ENCODE measurements at places on chromosomes 7 and 10.

DNA sequence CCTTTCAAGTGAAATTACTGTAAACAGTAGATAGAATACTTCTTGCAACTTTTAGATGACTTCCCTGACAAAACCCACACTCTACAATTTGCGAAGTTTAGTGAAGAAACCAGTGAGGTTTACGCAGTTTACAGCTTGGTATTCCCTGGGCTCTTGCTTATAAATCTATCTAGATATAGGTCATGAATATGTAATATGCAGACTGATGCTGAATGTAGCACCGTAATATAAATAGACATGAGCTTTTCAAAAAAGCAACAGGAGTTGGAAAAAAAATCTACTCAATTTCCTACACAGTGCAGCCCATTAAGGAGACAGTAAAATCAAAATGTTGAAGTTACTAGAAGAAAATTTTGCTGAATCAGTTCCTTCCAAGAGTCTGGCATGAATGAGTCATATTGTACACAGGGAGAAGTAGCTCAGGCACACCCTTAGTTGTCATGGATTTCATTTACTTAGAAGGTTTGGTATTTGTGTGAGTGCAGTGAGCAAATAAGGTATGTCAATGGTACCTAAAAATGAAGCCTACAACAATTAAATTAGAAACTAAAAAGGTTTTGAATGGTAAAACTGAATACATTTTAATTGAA is 67.7 kb upstream of the NEUROD6 start:
- DNase-seq, result no peak

- no peak for DNase-seq
Measured at GRCh38 chr10:79013406-79013987, 55.3 kb upstream of the ZMIZ1 start.

DNA sequence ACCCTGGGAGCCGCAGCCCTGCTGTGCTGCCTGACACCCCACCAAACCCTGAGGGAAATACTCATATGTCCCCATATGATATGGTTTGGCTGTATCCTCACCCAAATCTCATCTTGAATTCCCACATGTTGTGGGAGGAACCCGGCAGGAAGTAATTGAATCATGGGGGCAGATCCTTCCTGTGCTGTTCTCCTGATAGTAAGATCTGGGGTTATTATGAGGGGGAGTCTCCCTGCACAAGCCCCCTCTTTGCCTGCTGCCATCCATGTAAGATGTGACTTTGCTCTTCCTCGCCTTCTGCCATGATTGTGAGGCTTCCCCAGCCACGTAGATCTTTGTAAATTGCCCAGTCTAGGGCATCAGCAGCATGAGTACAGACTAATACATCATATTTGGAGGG is 68.7 kb downstream of the RGS10 start:
- no peak for DNase-seq

- DNase-seq, result no peak
Measured at GRCh38 chr10:47050618-47051455, 139.6 kb downstream of the PTPN20 start.

DNA sequence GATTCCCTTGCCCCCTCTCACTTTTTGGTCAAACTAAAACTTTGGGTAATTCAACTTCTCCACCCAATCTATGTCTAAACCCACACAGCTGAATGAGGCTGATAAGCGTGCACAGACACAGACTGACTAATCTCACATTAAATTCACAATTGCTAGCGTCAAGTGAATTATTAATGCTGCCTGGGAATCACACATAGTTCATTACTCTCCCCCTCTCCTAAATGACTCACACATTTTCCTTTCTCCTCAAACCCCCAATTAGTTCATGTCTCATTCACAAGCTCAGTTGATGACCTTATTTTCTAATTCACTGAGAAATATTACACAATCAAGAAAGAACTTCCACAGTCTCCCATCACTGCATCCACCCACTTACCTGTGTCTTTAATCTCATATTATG is 14.5 kb downstream of the KLF14 start:
- no peak for DNase-seq

DNA sequence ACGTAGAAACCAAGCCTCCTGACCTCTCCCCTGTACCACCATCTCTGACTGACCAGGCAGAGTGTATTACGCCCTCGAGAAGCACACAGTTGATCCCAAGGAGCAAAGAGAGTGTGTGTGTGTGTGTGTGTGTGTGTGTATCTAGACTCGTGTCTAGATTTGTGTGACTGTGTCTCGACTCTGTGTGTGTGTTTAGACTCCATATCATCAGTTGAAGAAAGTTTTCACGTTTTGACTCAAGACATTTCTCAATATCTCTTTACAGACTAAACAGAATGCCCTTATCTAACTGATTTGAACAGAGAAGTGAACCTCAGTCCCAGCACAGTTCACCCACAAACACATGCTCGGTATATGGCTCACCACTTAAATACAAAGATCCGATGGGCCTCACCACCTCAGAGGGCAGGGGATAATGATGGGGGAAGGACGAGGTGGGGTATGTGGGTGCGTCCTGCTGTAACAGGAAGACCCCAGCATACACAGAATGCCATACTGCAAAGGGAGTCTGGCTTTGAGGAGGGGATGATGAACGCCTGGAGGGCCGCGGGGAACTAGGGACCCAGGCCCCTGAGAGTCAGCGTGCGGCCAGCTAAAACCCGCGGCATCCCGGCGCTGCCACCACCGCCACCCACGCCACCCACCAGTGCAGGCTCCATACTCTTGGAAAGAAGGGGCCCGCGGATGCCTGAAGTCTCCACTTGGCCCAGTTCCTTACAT is 780 bp downstream of the ALDH18A1 start:
- DNase-seq, result no peak

- DNase-seq, result no peak
Measured at GRCh38 chr7:79410345-79410744, 43.1 kb downstream of the MAGI2 start.

GRCh38 chr7:39624442-39624807 is 1.1 kb downstream of the RALA start:
- no peak for DNase-seq

DNA sequence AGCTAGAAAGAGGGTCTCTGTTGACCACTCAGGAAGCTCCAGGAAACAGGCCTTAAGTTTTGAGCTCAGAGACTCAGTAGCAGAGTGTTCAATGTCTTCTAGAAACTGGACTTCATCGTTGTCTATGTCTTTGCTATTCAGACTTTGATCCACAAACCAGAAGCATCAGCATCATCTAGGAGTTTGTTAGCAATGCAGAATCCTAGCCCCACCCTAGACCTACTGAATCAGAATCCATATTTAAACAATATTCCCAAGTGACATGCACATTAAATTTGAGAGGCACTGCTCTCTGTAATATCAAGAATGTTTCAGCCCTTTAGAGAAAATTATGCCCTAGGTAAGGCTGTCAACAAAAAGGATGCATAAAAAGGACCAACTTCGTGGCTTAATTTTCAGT is 12.9 kb upstream of the OGDHL start:
- DNase-seq, result no peak

- DNase-seq, result no peak
Measured at GRCh38 chr7:23524473-23524872, 7.3 kb downstream of the TRA2A start.

DNA sequence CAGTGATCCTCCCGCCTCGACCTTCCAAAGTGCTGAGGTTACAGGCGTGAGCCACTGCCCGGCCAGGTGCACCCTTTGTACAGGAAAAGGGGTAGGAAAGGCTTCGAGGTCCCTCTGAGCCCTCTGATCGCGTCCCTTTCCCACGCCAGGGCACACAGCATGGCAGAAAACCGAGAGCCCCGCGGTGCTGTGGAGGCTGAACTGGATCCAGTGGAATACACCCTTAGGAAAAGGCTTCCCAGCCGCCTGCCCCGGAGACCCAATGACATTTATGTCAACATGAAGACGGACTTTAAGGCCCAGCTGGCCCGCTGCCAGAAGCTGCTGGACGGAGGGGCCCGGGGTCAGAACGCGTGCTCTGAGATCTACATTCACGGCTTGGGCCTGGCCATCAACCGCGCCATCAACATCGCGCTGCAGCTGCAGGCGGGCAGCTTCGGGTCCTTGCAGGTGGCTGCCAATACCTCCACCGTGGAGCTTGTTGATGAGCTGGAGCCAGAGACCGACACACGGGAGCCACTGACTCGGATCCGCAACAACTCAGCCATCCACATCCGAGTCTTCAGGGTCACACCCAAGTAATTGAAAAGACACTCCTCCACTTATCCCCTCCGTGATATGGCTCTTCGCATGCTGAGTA is 871 bp downstream of the POP7 start:
- no peak for DNase-seq

GRCh38 chr7:68147614-68148238 is 1151.1 kb downstream of the TYW1 start:
- peak; percentile 77 for DNase-seq

- DNase-seq, result no peak
Measured at GRCh38 chr7:134865001-134865845, 85.8 kb downstream of the CALD1 start.

DNA sequence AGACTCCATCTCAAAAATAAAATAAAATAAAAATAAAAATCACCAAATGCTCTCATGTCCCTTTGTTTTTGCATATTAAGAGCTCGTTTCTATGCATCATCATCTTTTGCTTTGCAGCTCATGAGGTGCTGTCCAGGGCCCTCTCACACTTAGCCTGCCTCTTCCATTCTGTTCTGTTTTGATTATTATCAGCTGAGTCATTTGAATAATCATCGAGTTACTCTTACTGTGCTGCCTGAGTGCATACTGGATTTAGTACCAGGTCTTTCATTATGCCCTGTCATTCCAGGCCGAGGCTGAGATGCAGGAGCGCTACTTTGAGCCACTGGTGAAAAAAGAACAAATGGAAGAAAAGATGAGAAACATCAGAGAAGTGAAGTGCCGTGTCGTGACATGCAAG is 33.0 kb downstream of the UCMA start:
- DNase-seq, result no peak

- DNase-seq, result no peak
Measured at GRCh38 chr7:66571568-66571967, 57.1 kb upstream of the KCTD7 start.

DNA sequence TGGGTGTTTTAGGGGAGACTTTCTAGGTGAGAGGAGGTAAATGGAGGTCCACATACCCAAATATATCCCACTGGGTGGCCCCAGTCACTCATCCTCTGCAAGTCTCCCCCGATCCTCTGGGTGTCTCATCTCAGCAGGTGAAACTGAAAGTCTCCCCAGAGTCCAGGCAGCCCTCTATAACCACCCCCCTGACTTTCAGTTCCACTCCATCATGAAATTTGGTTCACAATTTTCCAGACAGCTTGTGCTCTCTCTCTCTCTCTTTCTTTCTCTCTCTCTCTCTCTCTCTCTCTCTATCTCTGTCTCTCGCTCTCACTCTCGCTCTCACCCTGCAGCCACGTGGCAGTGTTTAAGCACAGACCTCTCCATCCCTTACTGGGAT is 56.7 kb upstream of the ELN start:
- DNase-seq, result no peak

- DNase-seq, result no peak
Measured at GRCh38 chr10:33579996-33580395, 245.5 kb upstream of the NRP1 start.

DNA sequence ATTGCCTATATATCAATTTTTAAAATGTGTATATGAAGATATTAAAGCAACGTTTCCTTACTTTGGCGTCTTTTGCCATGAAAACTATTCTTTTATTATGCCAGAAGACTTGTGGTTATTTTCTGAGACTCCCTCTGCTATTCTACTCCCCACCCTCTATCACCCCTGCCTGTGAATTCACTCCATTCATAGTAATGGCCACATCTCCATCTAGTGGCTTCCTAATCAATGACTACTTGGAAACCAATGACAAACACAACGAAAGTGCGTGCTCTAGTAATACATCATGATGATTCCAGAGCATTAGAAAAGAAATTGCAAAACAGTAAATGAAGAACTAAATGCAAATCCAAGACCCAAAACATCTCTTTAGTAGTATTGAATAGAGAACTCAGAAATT is 186.7 kb upstream of the HGF start:
- DNase-seq, result peak; percentile 17

DNA sequence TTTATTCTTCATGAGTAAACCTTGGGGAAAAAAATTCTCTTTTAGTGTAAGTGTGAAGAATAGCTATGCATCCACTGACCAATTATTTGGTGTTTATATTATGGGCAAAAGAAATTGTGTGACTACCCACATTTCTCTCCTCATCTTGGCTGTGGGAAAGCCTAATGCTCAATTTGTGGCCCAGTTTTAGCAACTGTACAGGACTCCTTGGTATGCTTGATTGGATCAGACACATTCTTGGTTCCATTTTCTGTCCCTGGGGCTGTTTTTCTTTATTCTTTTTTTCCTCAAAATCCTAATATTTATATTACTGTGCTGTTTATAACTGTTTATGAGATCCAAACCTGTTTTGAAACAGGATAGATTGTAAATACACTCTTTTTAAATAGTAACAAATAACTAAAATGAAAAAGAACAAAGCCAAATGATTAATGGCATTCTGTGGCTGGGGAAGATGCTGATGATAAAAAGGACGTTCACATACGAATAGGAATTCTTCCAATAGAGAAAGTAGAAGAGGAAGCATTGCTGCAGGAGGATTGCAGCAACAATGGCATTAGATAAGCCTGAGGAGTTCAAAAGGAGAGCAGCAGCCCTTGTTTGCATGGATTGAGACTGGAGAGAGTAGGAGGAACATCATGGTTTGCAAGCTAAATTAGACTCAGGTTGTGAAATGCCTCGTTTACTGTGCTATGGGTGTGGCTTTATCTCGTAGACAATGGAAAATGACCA is 580.5 kb downstream of the INHBA start:
- DNase-seq, result no peak

GRCh38 chr10:98994030-98994429 is 241.6 kb downstream of the HPSE2 start:
- no peak for DNase-seq

DNA sequence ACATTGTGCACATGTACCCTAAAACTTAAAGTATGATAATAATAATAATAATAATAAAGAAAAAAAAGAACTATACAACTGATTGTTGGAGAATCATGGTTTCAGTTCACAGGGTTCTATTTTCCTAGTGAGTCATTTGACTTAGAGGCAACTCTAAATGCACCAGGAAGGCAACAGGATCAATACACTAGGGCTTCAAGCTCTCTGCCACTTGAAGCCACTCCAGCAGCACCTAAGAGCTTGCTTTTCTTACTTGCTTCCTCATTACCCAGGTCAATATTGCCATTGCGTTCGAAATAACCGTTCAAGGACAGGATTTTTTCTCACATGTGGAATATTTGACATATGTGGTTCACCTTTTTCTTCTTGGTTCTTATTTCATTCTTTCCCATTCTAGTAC is 189.7 kb downstream of the GRM3 start:
- no peak for DNase-seq

DNA sequence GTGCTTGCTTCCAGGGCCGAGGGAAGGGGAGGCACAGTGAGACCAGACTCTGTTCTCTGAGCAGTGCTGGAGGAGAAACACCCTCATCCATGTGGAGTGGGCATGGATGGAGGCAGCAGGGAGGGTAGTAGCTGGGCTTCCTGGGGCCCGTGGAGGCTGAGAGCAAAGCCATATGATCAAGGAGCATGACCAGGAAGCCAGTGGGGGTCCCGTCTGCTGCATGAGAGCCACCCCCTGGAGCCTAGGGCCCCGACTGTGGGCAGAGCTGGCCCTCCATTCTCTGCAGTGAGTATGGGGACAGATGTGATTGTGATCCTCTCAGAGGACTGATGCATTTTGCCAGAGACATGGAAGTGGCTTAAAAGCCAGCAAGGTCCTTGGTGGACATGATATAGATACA is 61.6 kb downstream of the CCNY start:
- DNase-seq, result no peak

Measured in NCI-H1694 (cell line).